Kidney (tissue), 22 donors: ENCODE measurements at places on chromosomes 7 and 10. TPM values are rescaled to one million over a fixed set of nuclear protein-coding genes. Genes with fewer than 3 reads are reported as not detected.

DNA sequence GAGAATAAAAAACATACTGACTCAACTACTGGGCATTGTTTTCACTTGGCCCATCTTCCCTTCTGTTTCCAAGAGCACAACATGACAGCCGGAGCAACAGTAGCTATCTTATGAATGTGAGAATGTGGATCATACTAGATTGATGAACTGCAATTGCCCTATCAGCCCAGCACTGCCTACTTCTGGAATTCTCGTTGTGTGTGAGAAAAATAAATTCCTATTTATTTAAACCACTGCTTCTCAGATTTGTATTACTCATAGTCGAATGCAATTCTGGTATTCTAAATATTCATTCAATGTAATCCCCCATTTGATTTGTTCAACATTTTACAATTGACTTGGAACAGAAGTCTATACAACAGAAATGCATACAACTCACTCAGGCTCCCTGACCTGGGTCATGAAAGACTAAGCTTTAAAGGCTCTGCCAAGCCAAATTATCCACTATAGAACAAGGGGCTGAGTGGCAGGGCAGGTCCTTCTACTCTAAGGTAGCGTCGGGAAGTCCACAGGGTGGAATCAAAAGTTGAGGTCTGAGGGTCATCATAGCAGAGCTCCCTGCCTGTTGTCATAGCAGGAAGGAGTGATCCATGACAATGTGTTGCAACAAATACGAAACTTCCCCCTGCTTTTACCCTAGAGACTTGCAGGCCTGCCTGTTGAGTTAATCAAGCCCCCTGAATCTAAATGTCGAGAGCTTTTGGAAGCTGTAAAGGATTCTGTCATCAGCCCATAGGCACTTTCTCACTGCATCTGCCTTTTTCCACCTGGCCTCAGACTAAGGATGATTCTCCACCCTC is 12.4 kb upstream of the JAZF1 start:
- no peak overlapping the region for H3K4me3 ChIP-seq
- H3K36me3 ChIP-seq, result no peaks in the 10 kb centered on the region
- no peaks in the 10 kb centered on the region for H3K27me3 ChIP-seq
- H3K27ac ChIP-seq, result no peak overlapping the region
- H3K4me1 ChIP-seq, result no peaks in the 10 kb centered on the region
- DNase-seq, result no peak

GRCh38 chr7:156017916-156018700 is 205.8 kb upstream of the SHH start:
- H3K27me3 ChIP-seq, result no peaks in the 10 kb centered on the region
- no peak for DNase-seq
- H3K36me3 ChIP-seq, result no peaks in the 10 kb centered on the region
- H3K4me1 ChIP-seq, result no peaks in the 10 kb centered on the region

GRCh38 chr7:45080958-45081669 is 7.7 kb downstream of the NACAD start:
- H3K27me3 ChIP-seq, result no peaks in the 10 kb centered on the region
- H3K4me3 ChIP-seq, result no peak overlapping the region
- H3K27ac ChIP-seq, result no peak overlapping the region
- H3K36me3 ChIP-seq, result peaks cover 3% of the 10 kb centered on the region
- H3K4me1 ChIP-seq, result no peaks in the 10 kb centered on the region
- DNase-seq, result no peak

GRCh38 chr10:133262696-133263095 is 14.0 kb downstream of the ADAM8 start:
- H3K4me3 ChIP-seq, result no peak overlapping the region
- no peak for DNase-seq
- H3K4me1 ChIP-seq, result no peaks in the 10 kb centered on the region
- H3K27ac ChIP-seq, result no peak overlapping the region

- H3K4me1 ChIP-seq, result no peaks in the 10 kb centered on the region
- no peak for DNase-seq
- no peak overlapping the region for H3K4me3 ChIP-seq
- no peaks in the 10 kb centered on the region for H3K36me3 ChIP-seq
- H3K27me3 ChIP-seq, result no peaks in the 10 kb centered on the region
Measured at GRCh38 chr10:12622691-12623090, 273.3 kb downstream of the CAMK1D start.

Gene RNF133
- 1.3 TPM for total RNA-seq

- H3K4me1 ChIP-seq, result peaks cover 10% of the 10 kb centered on the region
- H3K4me3 ChIP-seq, result no peak overlapping the region
- DNase-seq, result no peak
- H3K36me3 ChIP-seq, result no peaks in the 10 kb centered on the region
- no peak overlapping the region for H3K27ac ChIP-seq
Measured at GRCh38 chr7:75986147-75986781, 8.1 kb downstream of the TMEM120A start.

GRCh38 chr10:77197544-77197943 is 440.1 kb downstream of the KCNMA1 start:
- H3K27me3 ChIP-seq, result no peaks in the 10 kb centered on the region
- no peaks in the 10 kb centered on the region for H3K4me1 ChIP-seq
- H3K27ac ChIP-seq, result no peak overlapping the region
- DNase-seq, result no peak
